ENCODE measurements at places on chromosomes 16 and 17. TPM values are rescaled to one million over a fixed set of nuclear protein-coding genes. Genes with fewer than 3 reads are reported as not detected.

GRCh38 chr17:64081802-64082799, 47.8 kb downstream of the ERN1 start:
- peak; percentile 72 for DNase-seq
- peak overlapping the region; percentile 48 for H3K27ac ChIP-seq
- H3K36me3 ChIP-seq, result no peaks in the 10 kb centered on the region
- H3K4me3 ChIP-seq, result no peak overlapping the region
- peaks cover 14% of the 10 kb centered on the region for H3K4me1 ChIP-seq

DNA sequence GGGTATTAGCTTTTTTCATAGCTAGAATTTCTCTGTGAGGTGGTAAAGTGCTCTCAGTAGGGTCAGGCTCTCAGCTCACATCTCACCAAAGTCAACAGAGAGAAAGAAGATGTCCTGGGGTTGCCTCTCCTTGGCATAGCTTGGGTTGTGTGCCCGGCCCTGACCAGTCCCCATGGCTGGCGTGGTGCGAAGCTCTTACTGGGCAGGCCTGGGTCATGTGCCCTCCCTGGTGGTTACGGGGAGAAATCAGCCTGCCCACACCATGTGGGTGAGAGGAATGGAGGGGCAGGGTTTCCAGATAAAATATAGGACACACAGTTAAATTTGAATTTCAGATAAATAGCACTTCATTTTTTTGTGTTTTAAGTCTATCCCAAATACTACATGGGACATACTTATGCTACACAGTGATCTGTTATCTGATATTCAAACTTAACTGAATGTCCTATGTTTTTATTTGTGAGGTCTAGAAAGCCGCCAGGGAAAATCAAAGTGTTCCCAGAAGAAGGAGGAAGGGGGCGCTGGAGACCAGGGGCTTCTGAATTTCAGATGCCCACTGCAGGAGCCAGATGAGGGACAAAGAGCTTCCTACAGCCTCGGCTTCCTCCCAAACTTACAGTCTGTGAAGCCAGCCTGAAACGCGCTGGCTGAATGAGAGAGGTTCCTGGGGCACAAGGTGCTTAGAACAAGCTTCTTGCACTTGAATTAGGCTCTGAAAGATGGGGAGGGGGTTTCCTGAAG, 45.4 kb downstream of the NKD1 start:
- no peaks in the 10 kb centered on the region for H3K36me3 ChIP-seq
- no peaks in the 10 kb centered on the region for H3K27me3 ChIP-seq
- H3K4me1 ChIP-seq, result peaks cover 9% of the 10 kb centered on the region

DNA sequence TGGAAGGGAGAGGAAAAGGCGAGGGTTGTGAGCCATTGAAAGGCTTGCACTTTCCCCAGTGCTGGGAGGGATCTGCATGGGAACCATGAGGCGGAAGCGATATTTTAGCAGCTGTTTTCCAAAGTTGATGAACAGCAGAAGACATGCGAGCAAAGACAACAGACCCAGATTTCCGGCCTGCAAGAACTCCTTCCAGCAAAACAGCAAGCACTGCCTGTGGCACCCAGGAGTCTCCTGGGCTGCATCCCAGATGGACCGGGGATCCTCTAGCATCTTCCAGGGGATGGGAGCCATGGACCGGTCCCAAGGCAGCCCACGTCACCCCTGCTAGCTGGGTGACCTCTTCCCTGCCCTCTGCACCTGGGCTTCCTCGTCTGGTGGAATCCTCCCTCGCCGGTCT, 162.8 kb downstream of the IRF8 start:
- no peak for DNase-seq
- H3K27ac ChIP-seq, result no peak overlapping the region
- H3K27me3 ChIP-seq, result no peaks in the 10 kb centered on the region
- no peaks in the 10 kb centered on the region for H3K36me3 ChIP-seq
- H3K4me1 ChIP-seq, result no peaks in the 10 kb centered on the region
- H3K4me3 ChIP-seq, result no peak overlapping the region

GRCh38 chr16:87628940-87629339, 26.6 kb downstream of the JPH3 start:
- H3K36me3 ChIP-seq, result no peaks in the 10 kb centered on the region
- no peaks in the 10 kb centered on the region for H3K4me1 ChIP-seq
- H3K4me3 ChIP-seq, result no peak overlapping the region
- no peaks in the 10 kb centered on the region for H3K27me3 ChIP-seq
- H3K27ac ChIP-seq, result no peak overlapping the region

GRCh38 chr16:11484691-11485258, 101.9 kb downstream of the LITAF start:
- no peak for DNase-seq
- no peaks in the 10 kb centered on the region for H3K27me3 ChIP-seq
- H3K27ac ChIP-seq, result no peak overlapping the region
- no peaks in the 10 kb centered on the region for H3K36me3 ChIP-seq

DNA sequence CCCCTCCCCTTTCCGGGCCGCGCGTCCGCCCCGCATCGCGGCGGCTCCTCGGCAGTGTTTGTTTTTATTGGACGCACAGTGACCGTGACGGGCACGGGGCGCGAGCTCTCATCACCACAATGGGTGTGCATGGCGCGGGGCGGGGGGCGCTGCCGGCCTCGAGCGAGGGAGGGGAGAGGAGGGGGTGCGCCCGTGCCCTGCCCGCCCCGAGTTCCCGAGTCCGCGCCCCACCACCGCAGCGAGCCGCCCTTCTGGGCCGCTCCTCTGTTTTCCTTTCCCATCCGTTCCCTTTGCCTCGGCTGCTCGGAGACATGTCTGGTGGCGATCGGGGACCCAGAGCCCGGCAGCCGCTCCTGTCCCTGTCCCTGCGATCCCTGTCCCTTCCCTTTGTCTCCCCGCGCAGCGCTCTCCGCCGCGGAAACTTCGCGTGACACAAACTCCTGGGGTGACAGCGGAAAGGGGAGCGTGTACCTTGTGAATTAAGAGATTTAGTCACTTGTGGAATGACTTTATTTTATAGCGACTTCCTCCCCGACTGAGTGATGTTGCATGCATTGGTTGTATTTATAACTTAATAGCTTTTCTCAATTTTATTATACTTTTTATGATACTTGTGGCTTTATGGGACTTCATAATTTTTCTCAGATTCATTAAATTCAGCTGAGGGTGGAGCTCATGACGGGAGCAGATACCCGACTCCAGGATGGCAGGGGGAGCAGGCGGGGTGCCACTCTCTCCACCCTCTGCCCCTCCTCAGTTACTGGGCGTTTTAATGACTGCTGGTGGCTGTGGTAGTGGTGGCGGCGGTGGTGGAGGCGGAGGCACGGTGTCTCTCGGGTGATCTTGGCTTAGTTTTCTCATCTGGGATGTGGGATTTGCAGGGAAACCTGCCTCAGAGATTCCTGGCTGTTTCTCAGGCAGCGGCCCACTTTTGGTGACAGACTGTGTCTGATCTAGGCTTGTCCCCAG, 40.8 kb downstream of the MRM1 start:
- no peaks in the 10 kb centered on the region for H3K4me1 ChIP-seq
- H3K4me3 ChIP-seq, result no peak overlapping the region
- no peak overlapping the region for H3K27ac ChIP-seq
- H3K36me3 ChIP-seq, result no peaks in the 10 kb centered on the region
- H3K27me3 ChIP-seq, result peaks cover 18% of the 10 kb centered on the region

GRCh38 chr16:56295739-56296527, 104.6 kb downstream of the GNAO1 start:
- H3K4me3 ChIP-seq, result no peak overlapping the region
- H3K36me3 ChIP-seq, result no peaks in the 10 kb centered on the region
- no peaks in the 10 kb centered on the region for H3K4me1 ChIP-seq
- H3K27ac ChIP-seq, result no peak overlapping the region
- no peak for DNase-seq
- H3K27me3 ChIP-seq, result no peaks in the 10 kb centered on the region

DNA sequence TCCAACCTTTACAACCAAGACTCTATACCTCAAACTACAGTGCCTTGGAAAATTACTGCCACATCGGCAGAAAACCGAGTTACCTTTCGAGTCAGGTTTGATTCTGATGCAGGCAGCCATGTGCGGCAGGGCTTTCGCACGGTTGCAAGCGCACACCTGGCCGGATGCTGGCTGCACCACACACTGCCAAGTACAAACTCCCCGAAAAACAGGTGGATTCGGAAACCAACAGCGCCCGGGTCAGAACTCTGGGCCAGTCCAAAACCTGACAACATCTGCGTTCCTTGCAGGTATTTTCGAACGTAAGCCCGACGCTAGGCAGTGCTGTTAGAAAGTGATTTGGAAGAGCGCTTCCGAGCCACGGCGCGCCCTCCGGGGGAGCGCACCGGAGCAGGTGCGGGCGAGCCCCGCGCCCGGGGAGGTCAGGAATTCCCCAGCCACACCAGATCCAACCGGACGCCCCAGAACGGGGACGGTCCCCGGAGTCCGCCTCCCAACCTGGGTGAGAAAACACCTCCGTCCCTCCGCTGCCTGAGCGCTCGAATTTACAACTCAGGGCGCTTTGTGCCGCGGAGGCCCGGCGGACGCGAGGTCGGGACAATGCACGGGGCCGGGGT, 1.2 kb downstream of the USP7 start:
- H3K36me3 ChIP-seq, result no peaks in the 10 kb centered on the region
- peak overlapping the region; percentile 85 for H3K27ac ChIP-seq
- no peak for DNase-seq
- H3K27me3 ChIP-seq, result no peaks in the 10 kb centered on the region

DNA sequence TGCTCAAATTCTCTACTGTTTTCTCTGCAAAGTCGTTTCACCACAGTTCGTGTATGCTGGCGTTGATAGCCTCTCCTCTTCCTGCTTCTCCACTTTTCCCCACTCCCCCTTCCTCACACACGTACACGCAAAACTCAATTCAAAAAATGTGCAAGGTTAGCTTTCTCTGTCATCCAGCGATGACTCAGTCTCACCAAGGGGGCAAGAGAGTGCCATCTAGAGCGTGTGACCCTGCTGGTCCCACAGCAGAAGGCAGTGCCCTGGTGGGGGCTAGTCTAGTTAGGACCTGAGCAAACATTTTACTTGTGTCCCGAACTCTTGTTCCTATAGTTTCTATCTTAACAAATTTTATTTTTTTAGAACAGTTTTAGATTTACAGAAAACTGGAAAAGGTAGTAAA, 121.2 kb upstream of the CHMP6 start:
- no peak overlapping the region for H3K27ac ChIP-seq
- no peak overlapping the region for H3K4me3 ChIP-seq
- H3K36me3 ChIP-seq, result peaks cover 6% of the 10 kb centered on the region
- DNase-seq, result no peak
- H3K4me1 ChIP-seq, result no peaks in the 10 kb centered on the region

GRCh38 chr17:59028328-59028727, 78.4 kb downstream of the TRIM37 start:
- peaks cover 7% of the 10 kb centered on the region for H3K4me1 ChIP-seq
- peaks cover 3% of the 10 kb centered on the region for H3K36me3 ChIP-seq
- no peak overlapping the region for H3K27ac ChIP-seq
- no peak overlapping the region for H3K4me3 ChIP-seq
- no peak for DNase-seq

DNA sequence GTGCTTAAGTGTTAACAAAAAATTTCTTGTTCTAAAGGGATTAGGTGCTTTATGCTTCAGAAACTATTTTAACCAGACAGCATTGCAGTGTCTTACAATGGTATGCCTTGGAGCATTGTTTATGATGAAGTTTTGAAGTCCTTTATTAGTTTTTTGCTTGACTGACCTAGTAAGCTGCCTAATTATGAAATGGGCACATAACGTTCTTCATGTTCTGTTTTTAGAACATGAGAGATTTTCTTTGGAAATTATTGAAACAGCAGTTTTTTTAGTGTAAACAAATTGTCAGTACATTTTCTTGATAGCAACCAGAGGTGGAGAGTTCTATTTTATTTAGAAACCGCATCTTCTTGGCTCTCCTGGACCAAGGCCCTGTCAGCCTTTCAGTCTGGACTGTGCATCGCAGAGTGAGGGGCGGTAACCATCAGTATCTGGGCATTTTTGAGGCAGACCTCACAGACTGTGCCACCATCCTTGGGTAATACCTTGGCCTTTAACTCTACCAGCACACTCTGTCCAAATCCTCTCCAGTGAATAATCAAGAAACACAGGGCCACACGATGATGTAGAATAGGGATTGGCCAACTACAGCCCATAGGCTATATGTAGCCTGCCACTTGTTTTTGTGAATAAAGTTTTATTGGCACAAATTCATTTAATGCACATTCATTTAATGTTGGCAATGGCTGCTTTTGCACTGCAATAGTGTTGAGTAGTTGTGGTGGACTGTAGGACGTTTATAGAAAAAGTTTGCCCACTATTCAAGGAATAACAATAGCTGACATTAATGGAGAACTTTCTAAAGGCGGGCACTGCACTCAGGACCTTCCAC, 81.1 kb downstream of the VPS35L start:
- H3K4me3 ChIP-seq, result no peak overlapping the region
- no peaks in the 10 kb centered on the region for H3K27me3 ChIP-seq
- no peak for DNase-seq
- peaks cover 13% of the 10 kb centered on the region for H3K36me3 ChIP-seq

DNA sequence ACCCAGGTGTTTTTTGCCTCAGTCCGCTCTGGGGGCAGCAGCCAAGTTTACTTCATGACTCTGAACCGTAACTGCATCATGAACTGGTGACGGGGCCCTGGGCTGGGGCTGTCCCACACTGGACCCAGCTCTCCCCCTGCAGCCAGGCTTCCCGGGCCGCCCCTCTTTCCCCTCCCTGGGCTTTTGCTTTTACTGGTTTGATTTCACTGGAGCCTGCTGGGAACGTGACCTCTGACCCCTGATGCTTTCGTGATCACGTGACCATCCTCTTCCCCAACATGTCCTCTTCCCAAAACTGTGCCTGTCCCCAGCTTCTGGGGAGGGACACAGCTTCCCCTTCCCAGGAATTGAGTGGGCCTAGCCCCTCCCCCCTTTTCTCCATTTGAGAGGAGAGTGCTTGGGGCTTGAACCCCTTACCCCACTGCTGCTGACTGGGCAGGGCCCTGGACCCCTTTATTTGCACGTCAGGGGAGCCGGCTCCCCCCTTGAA, 2.1 kb upstream of the C17orf107 start:
- H3K27me3 ChIP-seq, result no peaks in the 10 kb centered on the region
- peaks cover 17% of the 10 kb centered on the region for H3K36me3 ChIP-seq
- H3K27ac ChIP-seq, result no peak overlapping the region
- peaks cover 10% of the 10 kb centered on the region for H3K4me1 ChIP-seq

DNA sequence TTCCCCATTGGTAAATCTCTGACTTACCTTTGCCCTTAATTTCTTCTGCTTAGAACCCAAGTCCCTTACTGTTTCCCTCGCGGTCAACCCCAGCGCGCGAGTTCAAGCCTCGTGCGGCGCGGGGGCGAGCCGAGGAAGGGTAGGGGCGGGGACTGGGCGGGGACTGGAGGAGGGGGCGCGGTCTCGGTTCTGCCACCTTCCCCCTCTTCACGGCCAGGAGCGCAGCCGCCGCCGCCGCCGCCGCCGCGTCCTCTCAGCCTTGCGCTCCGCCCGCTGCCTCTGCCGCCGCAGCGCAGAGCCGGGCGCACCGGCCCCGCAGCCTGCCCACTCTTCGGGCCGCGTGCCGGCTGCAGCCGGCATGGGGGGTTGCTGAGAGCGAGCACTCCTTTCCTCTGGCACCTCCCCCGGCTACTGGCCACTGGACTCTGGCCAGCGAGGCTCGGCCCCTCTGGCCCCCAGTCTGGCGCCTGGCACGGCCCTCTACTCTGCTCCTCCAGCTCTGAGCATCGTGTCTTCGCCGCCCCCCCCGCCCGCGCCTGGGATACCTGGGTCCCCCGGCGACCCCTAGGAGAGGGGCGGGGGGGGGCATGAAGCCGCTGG, at the start of gene RAPGEFL1:
RAPGEFL1 (plus strand) TSS at position 196 of the 600 bp plus-strand sequence; CDS start at position 588, 392 bp downstream.
- H3K27me3 ChIP-seq, result no peaks in the 10 kb centered on the region
- no peaks in the 10 kb centered on the region for H3K36me3 ChIP-seq
- peak; percentile 17 for DNase-seq
- H3K27ac ChIP-seq, result no peak within 1 kb of the TSS
- peaks cover 4% of the 10 kb centered on the region for H3K4me1 ChIP-seq

The TEX14 gene
- 0.37 TPM for total RNA-seq

The SOX15 gene
- total RNA-seq, result 0.28 TPM

The CMIP gene
- 41.7 TPM for total RNA-seq

The CFAP97D1 gene
- total RNA-seq, result not detected

The KRTAP17-1 gene
- total RNA-seq, result not detected

The CACNG5 gene
- not detected for total RNA-seq

The PSMD11 gene
- total RNA-seq, result 118 TPM

Data from GM12878 (cell line).